ENCODE measurements at places on chromosomes 16 and 17. TPM values are rescaled to one million over a fixed set of nuclear protein-coding genes. Genes with fewer than 3 reads are reported as not detected.

- peak; percentile 66 for DNase-seq
Measured at GRCh38 chr17:6506679-6507231, 49.6 kb downstream of the PITPNM3 start.

- DNase-seq, result no peak
Measured at GRCh38 chr16:16143038-16143763, 80.1 kb downstream of the ABCC6 start.

DNA sequence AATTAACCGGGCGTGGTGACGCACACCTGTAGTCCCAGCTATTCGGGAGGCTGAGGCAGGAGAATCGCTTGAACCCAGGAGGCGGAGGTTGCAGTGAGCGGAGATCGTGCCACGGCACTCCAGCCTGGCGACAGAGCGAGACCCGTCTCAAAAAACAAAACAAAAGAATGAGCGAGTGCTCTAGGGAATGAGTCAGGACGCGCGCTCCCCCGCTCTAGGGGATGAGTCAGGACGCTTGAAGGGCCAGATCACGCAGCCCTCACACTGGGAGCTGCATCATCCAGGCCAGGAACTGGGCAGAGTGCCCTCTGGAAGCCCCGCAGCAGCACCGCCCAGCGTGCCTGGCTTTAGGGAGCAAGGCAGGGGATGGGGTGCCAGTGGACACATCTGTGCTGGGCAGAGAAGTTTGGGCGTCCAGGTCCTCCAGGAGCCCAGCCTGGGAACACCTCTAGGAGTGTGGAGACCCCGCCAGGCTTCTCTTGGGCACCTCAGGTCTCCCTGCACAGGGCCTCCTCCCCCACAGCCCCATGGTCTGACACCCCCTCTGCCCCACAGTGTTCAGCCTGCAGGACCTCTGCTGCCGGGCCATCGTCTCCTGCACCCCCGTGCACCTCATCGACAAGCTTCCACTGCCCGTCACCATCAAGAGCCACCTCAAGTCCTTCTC lies 3.9 kb upstream of the WFIKKN1 start:
- DNase-seq, result no peak

TRAPPC1 gene
- total RNA-seq, result 92.0 TPM

CCT6B gene
- 5.6 TPM for total RNA-seq
